NCI-H510A treated with DMSO at 0.1 percent for 48 hours (cell line): ENCODE measurements at places on chromosomes 7 and 10.

- no peak for DNase-seq
These were observed 782 bp downstream of the POU6F2 start for GRCh38 chr7:38978491-38978890.

DNA sequence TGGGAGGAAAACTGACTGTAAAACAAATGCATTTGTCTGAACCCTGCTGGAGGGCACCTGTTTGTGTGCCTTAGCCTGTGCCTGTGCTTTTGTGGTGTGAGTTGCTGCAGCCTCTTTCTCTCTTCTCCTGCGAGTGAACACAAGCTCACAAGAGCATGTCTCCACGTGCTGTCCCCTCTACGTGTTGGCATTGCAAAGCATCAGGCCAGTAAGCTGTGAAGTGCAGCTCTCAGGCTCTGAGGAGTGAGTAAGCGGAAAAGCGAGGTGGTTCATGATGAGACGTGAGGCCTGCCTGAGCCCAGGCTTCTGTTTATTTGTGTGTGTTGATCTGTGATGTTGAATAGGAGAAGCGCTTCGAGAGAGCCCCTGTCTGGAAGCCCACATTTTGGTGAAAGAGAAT is 85.6 kb upstream of the PDCD4 start:
- DNase-seq: peak; percentile 89

GRCh38 chr7:131294553-131294952 is 33.1 kb upstream of the MKLN1 start:
- DNase-seq: no peak

- DNase-seq: no peak
These were observed 243.6 kb downstream of the SKIDA1 start for GRCh38 chr10:21281765-21282484.

DNA sequence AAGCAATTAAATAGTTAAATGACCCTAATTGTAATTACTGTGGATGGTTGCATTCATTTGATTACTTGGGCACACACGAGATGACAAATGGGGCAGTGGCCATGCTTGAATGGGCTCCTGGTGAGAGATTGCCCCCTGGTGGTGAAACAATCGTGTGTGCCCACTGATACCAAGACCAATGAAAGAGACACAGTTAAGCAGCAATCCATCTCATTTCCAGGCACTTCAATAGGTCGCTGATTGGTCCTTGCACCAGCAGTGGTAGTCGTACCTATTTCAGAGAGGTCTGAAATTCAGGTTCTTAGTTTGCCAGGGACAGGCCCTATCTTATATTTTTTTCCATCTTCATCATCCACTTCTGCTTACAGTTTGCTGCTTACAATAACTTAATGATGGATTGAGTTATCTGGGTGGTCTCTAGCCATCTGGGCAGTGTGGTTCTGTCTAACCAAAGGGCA is 8.3 kb downstream of the PCBD1 start:
- DNase-seq: peak; percentile 86

- no peak for DNase-seq
These were observed 91.6 kb downstream of the INPP5A start for GRCh38 chr10:132628966-132629900.

GRCh38 chr7:101950450-101951119 is 133.2 kb downstream of the CUX1 start:
- no peak for DNase-seq

- no peak for DNase-seq
These were observed at the start of gene ABCC2 for GRCh38 chr10:99782447-99783286. Gene ABCC2 (plus strand): TSS chr10:99782640. CDS start chr10:99782845, 205 bp downstream.

DNA sequence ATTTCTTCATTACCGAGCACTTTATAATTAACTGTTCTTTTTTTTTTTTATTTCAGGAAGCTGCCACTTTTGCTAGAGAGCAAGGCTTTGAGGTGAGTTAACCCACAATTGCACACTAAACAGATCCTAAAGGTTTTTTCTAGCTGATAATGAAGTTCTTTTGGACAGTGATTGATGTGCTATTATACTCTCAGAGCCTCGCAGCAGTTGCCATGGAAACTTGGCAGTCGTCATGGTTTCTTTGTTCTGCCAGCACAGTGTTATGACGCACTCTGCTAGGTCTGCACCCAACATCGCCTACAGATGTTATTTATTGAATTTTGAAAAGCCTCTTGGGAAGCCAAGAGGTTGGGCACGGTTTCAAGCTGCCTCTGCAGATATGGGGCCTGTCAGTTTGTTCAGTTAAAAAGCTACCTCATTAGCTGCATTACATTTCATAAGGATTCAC is 237.2 kb upstream of the KAT6B start:
- peak; percentile 96 for DNase-seq

DNA sequence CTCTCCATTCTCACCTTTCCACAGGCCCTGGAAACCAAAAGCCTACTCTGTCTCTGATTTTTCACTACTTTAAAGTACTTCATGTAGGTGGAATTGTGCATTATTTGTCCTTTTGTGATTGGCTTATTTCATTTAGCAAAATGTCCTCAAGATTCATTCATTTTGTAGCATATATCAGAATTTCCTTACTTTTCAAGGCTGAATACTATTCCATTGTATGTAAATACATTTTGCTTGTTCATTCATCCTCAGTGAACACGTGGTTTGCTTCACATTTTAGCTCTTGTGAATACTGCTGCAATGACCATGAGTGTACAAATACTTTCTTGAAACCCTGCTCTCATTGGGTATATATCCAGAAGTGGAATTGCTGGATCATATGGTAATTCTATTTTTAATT is 8.8 kb downstream of the C1GALT1 start:
- DNase-seq: no peak

DNA sequence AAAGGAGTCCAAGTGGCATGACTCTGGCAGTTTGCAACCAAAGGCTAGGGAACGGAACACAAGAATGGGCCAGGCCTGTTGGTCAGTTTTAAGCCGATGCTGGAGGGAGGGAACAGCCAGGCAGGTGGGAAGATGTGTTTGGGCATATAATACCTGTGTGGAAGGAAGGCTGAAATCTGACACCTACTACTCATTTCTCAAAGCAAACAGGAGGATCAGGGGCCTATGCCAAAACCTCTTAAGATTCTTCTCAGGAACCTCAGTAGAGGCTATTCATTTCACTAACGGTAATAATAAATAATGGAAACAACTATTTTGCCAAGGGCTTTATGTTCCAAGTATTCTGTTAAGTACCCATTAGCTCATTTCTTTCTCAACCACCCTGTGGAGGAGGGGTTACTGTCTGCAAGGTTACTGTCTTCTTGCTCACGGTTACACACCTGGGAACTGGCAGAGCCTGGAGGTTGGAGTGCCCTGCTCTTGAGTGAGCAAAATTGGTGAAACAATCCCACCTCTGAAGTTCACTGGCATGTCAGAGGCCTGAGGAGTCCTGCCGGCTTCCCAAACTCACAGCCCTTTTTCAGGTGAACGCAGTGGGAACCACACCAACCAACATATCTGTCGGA is 35.5 kb downstream of the GOT1 start:
- peak; percentile 88 for DNase-seq

GRCh38 chr10:56912043-56912442 is 551.0 kb upstream of the ZWINT start:
- DNase-seq: no peak

DNA sequence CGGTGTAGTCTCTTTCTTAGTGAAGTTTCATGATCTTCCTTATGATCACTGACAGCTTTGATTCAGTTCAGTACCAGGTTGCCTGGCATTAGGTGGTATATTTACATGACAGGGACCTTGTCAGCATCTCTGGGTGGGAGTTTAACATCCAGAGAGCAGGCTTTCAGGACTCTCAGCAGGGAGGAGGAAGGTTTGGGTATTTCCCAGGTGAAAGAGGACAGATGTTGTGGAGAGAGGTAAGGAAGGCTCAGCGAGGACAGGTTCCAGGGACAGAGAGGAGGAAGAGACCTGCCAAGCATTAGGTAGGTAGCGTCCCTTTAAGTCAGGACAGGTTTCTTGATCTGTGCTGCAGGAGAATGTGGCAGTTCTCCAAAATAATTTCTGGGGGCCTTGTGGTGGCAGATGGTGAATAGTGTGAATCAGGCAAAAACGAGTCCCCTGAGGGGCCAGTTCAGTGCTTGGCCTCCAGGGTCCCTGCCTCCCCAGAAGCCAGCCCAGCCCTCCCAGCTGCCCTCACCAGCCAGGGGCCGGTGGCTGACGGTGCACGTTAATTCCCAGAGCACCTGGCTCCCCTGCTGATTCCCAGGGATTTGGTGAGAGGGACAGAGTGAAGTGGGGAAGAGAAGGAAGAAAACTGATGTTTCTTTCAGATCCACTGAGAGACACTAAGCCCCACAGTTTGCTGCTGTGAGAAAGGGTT is 82.0 kb downstream of the VWC2 start:
- no peak for DNase-seq

DNA sequence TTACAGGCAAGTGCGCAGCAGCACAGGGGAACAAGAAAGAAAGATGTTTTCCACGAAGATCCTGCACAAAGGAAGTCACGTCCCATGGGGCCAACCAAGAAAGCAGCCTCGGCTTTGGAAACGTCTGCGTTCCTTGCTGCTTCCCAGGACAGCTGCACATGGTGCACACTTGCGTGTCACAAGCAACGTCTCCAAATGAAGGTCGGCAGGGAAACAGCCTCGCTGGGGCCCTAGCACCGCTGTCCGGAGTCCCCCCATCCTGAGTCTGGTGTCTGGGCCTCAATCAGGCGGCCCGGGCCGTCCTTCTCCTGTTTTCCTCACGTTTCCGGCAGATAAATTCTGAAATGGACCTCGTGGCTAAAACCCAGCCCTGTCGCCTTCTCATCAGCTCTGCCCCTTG is 206.2 kb downstream of the DIP2C start:
- DNase-seq: no peak

DNA sequence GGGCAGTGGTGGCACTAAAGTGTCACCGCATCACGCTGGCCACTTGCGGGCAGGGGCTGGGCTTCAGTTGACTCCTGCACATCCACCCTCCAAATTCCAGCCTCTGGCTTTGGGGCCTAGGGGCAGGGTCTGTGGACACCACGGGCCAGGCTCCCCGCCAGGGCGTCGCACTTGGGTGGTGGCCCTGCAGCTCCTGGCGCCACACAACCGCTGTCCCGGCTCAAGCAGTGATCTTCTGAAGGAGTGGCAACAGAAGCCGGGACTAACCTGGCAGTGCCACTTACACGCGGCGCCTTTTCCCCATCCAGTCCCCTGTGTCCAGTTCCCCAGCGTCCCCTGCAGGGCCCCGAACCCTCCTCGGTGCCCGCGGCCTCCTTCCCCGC is 134.3 kb upstream of the ZNF92 start:
- DNase-seq: no peak

- DNase-seq: no peak
These were observed 4.4 kb downstream of the SEMA3A start for GRCh38 chr7:84190016-84190705.

DNA sequence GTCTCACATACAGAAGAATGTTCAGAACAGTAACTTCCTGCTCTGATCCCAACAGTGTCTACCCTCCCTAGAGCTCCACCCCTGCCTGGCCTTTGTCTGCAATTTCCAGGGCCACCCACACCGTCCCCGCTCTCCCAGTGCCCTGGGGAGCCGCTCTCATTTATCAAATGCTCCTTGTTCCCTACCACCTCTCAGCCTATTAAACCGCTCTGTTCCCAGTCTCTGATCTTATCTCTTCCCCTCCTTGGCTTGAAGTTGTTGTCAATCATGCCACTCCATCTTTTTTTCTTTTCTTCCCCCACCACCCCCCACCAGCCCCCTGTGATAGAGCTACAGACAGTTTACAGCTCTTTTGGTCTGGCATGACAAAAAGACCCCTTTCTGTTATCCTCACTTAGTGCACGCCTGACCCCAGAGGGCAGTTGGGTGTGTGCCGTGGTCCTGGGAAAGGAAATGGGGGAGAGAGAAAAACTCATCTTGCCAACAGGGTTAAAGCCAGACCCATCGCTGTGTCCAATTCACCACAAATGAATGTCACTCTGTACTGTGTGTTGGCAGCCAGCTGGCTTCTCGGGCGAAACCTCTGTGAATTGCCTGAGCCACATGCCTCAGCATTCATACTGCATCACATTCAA is 28.8 kb upstream of the HECTD2 start:
- no peak for DNase-seq

- no peak for DNase-seq
These were observed 67.8 kb upstream of the AKR1E2 start for GRCh38 chr10:4758256-4758655.

DNA sequence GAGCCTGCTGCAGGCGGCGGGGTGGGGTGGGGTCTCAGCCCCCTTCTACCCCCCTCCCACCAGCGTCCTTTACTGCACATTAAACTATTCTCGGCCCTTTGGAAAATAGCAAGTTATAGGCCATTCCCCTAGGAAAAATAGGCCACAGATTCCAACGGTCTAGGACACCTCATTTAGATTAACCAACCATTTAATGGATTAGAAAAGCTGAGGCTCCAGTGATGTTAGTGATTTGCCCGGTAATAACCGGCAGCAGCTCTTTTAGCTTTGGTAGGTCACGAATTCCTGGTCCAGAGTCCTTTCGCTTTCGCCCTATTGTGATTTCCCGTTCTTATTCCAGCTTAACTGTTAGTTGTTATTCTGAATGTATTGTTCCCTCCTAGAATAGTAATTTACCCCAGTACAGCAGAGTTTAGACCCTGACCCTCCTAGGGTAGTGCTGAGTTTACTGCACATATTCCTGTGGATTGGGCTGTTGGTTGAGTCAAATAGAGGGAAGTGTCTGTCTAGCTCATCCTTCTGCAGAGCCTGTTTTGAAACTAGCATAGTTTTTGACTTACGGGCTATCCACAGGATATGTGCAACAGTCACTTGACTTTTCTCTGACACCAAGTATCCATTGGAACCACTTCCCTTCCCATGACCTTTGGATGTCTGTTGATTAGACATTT is 754 bp downstream of the GSTO1 start:
- DNase-seq: peak; percentile 81
